IPS DF 6.9 (cell line): ENCODE measurements at places on chromosomes 4 and X.

GRCh38 chr4:187477224-187477623 lies 518.3 kb upstream of the ZFP42 start:
- H3K36me3 ChIP-seq: no peaks in the 10 kb centered on the region
- H3K27ac ChIP-seq: no peak overlapping the region
- H3K27me3 ChIP-seq: no peaks in the 10 kb centered on the region
- no peaks in the 10 kb centered on the region for H3K4me1 ChIP-seq
- no peak for DNase-seq
- no peak overlapping the region for H3K4me3 ChIP-seq

DNA sequence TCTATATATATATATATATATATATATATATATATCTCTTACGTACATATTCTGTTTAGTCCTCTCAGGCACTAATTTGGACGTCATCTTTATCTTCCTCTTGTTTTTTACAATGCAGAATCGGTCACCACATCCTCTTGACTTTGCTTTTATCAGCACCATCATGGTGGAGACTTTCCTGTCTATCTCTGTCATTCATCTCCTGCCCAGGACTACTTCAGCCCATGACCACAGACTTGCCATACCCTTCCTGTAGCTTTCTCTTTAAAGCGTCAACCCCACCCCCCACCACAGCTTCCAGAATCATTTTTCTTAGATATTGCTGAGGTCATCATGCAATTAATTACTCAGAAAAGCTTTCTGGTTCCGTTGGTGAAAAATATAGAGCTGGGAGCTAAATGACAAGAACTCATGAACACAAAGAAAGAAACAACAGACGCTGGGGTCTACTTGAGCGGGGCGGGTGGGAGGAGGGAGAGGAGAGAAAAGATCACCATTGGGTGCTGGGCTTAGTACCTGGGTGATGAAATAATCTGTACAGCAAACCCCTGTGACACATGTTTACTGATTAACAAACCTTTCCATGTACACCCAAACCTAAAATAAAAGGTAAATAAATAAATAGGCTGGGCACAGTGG lies 30.5 kb upstream of the PRKX start:
- no peaks in the 10 kb centered on the region for H3K27me3 ChIP-seq
- no peaks in the 10 kb centered on the region for H3K36me3 ChIP-seq
- no peak overlapping the region for H3K27ac ChIP-seq
- no peak for DNase-seq
- no peaks in the 10 kb centered on the region for H3K4me1 ChIP-seq

DNA sequence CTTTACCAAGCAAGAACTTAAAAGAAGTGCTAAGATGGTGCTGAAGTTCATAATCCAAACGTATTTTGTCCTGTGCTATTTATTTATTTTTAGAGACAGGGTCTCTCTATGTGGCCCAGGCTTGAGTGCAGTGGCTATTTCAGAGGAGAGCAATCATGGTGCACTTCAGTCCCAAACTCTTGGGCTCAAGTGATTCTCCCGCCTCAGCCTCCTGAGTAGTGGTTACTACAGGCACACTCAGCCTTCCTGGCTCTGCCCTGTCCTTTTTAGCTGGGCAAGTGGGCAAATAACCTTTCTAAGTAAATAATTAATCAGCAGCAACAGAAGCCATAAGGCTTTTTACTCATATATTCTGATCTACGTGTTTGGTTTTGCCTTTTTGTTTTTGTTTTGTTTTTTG lies 2.6 kb downstream of the NSD2 start:
- DNase-seq: no peak
- H3K27ac ChIP-seq: no peak overlapping the region
- no peak overlapping the region for H3K4me3 ChIP-seq
- no peaks in the 10 kb centered on the region for H3K36me3 ChIP-seq
- no peaks in the 10 kb centered on the region; the same call in none of the 2 replicates for H3K4me1 ChIP-seq
- no peaks in the 10 kb centered on the region; the same call in 1 of the 2 replicates for H3K27me3 ChIP-seq

DNA sequence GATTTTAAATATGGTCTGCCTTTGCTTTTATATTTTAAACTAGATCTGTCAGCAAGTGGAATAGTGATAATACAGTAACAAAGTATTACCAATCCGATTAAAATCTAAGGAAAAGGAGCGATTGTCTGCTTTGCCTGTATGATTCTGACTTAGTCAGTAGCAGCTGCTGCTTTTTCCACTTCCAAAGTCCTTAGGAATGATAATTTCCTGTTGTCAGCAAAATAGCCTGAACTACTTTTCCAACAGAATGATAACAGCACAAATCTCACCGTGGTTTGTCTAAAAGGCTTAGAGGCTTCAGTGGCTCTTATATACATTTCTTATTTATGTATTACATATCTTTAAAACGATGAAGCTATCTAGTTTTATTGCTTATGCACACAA lies 290.0 kb downstream of the ANK2 start:
- DNase-seq: no peak
- no peak overlapping the region for H3K4me3 ChIP-seq
- no peaks in the 10 kb centered on the region; the same call in 1 of the 2 replicates for H3K36me3 ChIP-seq
- no peaks in the 10 kb centered on the region for H3K27me3 ChIP-seq
- H3K27ac ChIP-seq: no peak overlapping the region
- H3K4me1 ChIP-seq: no peaks in the 10 kb centered on the region

- H3K27ac ChIP-seq: no peak overlapping the region
- DNase-seq: no peak
- no peaks in the 10 kb centered on the region for H3K36me3 ChIP-seq
- H3K4me1 ChIP-seq: no peaks in the 10 kb centered on the region
- no peaks in the 10 kb centered on the region for H3K27me3 ChIP-seq
Measured at GRCh38 chr4:149825336-149825735, 9.7 kb upstream of the IQCM start.

DNA sequence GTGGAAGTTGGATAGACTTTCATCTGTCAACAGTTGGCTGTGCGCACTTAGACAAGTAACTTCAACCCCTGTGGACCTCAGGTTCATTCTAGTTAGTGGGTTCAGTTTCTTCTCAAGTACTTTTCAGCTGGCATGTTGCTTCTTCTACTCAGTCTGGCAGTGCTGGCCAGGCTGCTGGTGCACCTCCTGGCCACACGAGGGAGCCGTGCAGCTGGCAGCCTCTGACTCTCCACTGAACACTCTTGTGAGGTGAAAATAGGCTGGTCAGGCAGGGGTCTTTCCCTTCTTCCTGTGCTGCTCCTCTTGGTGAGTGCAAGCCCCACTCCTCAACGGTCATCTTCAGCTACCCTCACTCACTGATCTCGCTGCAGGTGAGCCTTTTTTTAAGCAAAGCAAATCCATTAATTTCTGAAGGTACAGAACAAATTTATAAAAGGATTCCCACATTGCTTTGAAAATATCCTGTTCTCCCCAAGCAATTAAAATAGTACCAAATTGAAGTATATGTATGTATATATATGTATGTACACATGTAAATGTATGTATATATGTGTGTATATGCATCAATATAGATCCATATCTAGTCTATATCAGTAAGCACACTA lies 30.6 kb downstream of the LONRF3 start:
- no peaks in the 10 kb centered on the region for H3K36me3 ChIP-seq
- no peak for DNase-seq
- H3K27ac ChIP-seq: no peak overlapping the region
- H3K27me3 ChIP-seq: no peaks in the 10 kb centered on the region

- no peak for DNase-seq
- no peaks in the 10 kb centered on the region for H3K27me3 ChIP-seq
- H3K36me3 ChIP-seq: no peaks in the 10 kb centered on the region
- H3K4me1 ChIP-seq: no peaks in the 10 kb centered on the region
Measured at GRCh38 chrX:67408423-67409079, 135.3 kb upstream of the AR start.

DNA sequence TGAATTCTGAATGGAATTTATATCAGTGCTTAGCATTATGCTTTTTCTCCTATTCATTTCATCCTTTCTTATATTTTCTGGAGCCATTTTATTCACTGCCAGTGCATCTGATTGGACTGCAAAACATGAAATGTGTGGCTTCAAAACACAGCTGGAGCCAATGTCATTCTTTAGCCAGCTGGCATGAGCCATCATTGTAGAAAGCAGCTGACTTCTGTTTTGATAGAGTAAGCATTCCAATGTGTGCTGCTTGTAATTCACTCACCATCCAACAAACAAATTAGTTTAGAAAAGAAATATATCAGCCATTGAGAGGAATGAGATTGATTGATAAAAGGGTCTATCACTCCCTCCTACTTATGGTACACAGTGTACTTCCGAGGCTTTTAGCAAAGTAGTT lies 2616.0 kb downstream of the ARAP2 start:
- no peaks in the 10 kb centered on the region for H3K27me3 ChIP-seq
- H3K4me3 ChIP-seq: no peak overlapping the region
- no peak for DNase-seq
- no peak overlapping the region for H3K27ac ChIP-seq

- no peaks in the 10 kb centered on the region for H3K27me3 ChIP-seq
- no peak overlapping the region for H3K27ac ChIP-seq
- DNase-seq: no peak
- no peaks in the 10 kb centered on the region for H3K4me1 ChIP-seq
- H3K36me3 ChIP-seq: no peaks in the 10 kb centered on the region
Measured at GRCh38 chrX:37712458-37712857, 26.9 kb downstream of the XK start.

DNA sequence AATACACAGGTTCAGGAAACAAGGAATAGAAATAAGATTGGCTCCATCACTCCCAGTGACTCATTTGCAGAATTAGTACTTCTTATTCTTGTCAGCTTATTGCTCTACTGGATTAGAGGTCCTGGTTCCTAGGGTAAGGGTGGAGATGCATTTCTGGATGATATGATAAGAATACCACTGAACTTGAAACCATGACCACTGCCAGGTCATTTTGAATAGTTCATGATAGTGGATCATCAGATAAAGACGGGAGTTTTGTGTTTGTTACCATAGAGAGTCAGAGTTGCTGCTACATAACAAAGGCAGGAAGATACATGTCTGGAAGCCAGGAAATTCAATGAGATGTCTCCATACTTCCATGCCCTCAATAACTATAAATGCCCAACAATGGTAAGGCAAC lies 109.2 kb upstream of the FAT1 start:
- no peak overlapping the region for H3K4me3 ChIP-seq
- no peaks in the 10 kb centered on the region for H3K4me1 ChIP-seq
- no peak overlapping the region for H3K27ac ChIP-seq
- no peaks in the 10 kb centered on the region for H3K27me3 ChIP-seq
- no peaks in the 10 kb centered on the region for H3K36me3 ChIP-seq

- no peak overlapping the region for H3K27ac ChIP-seq
- no peak for DNase-seq
- no peaks in the 10 kb centered on the region for H3K4me1 ChIP-seq
Measured at GRCh38 chr4:47597696-47598095, 112.6 kb downstream of the ATP10D start.

- H3K27ac ChIP-seq: no peak overlapping the region
- H3K27me3 ChIP-seq: no peaks in the 10 kb centered on the region
- no peaks in the 10 kb centered on the region for H3K36me3 ChIP-seq
- H3K4me1 ChIP-seq: peaks cover 1% of the 10 kb centered on the region; the same call in 1 of the 2 replicates
Measured at GRCh38 chrX:13990126-13990800, 39.4 kb downstream of the GEMIN8 start.

DNA sequence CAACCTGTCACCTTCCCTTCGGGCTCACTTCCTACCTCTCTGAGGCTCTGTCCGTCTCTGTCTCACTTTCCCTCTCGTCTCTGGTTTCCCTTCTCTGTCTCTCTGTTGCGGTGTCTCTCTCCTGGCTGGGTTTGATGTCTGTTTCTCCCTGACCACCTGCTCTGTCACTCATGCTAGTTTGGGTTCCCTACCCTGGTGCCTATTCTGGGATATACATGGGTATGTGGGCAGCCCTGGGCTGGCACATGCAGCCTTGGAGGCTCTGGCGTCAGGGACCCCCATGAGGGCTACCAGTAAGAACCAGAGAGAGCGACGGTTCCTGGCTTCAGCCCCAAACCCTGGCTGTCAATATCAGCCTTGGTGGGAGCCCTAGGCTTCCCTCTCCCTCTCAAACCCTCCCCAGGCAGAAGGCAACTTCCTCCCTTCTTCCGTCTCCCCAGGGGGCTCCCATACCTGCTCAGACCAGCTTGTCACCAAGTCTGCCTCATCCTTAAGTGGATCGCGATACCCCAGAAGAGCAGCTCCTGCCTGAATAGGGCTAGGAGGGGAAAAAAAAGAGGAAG lies 314 bp downstream of the DNASE1L1 start:
- H3K4me1 ChIP-seq: 0 out of 2 replicates have a peak, but pooled peaks cover 1% of the 10 kb centered on the region
- no peak overlapping the region for H3K27ac ChIP-seq
- H3K4me3 ChIP-seq: no peak overlapping the region; the same call in 1 of the 2 replicates
- no peaks in the 10 kb centered on the region for H3K27me3 ChIP-seq
- no peak for DNase-seq
- H3K36me3 ChIP-seq: peaks cover 2% of the 10 kb centered on the region; the same call in 1 of the 2 replicates

DNA sequence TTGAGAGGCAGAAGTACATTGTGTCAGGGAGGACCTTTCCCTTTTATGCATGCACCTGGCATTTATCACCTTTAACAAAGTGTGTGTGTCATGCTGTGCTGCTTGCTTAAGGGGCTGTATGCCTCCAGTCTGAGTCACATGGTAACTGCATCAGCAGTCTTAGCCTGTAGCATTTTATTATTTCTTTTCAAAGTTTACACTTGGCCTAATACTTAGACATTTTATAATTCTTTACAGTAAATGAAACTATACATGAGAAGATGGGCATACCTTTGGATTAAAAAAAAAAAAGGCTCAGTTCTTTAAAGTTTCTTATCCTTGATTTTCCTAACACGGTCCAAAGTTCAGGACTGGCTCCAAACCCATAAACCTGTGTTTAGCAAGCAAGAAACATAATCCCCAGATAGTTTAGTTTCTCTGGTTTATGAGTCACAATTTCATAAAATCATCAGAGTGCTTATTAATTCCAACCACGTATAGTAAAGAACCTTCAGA lies 14.6 kb downstream of the NPNT start:
- peaks cover 1% of the 10 kb centered on the region; the same call in 1 of the 2 replicates for H3K4me1 ChIP-seq
- H3K27ac ChIP-seq: no peak overlapping the region
- H3K4me3 ChIP-seq: no peak overlapping the region
- no peak for DNase-seq
- no peaks in the 10 kb centered on the region for H3K27me3 ChIP-seq

DNA sequence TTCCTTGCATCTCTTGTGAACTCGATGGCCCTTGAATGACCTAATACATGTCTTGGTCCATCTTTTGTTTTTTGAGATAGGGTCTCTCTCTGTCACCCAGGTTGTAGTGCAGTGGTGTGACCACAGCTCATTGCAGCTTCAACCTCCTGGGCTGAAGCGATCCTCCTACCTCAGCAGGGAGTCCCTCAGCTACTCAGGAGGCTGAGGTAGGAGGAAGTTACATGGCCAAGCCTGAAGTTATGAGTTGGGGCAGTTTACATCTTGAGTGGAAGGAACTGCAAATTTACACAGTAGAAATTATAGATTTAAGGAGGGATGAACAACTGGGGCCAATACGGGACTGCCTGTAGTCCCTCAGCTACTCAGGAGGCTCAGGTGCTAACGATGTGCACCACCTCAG lies 97.2 kb upstream of the METTL14 start:
- no peak for DNase-seq
- no peaks in the 10 kb centered on the region for H3K27me3 ChIP-seq
- H3K27ac ChIP-seq: no peak overlapping the region
- H3K4me1 ChIP-seq: peaks cover 4% of the 10 kb centered on the region; the same call in 1 of the 2 replicates

GRCh38 chrX:19810802-19811201 lies 76.6 kb downstream of the SH3KBP1 start:
- H3K36me3 ChIP-seq: no peaks in the 10 kb centered on the region
- no peaks in the 10 kb centered on the region for H3K4me1 ChIP-seq
- H3K27ac ChIP-seq: no peak overlapping the region
- H3K27me3 ChIP-seq: no peaks in the 10 kb centered on the region
